Osteocyte (in vitro differentiated cells): ENCODE measurements at places on chromosomes 13 and 19. TPM values are rescaled to one million over a fixed set of nuclear protein-coding genes. Genes with fewer than 3 reads are reported as not detected.
A peak's percentile ranks its signal among the peaks of the same experiment; 100 is the strongest.

- H3K36me3 ChIP-seq: peaks cover 10% of the 10 kb centered on the region
- peak overlapping the region; percentile 76 for H3K4me3 ChIP-seq
- peak overlapping the region; percentile 77 for H3K27ac ChIP-seq
- H3K27me3 ChIP-seq: no peaks in the 10 kb centered on the region
Observed at GRCh38 chr19:48290771-48291488, 21.0 kb downstream of the ZNF114 start.

GRCh38 chr13:51759240-51759639 lies 44.7 kb downstream of the DHRS12 start:
- DNase-seq: no peak
- H3K4me3 ChIP-seq: no peak overlapping the region
- H3K27ac ChIP-seq: no peak overlapping the region
- peaks cover 63% of the 10 kb centered on the region for H3K36me3 ChIP-seq

GRCh38 chr19:8132858-8133458 lies 16.4 kb downstream of the FBN3 start:
- DNase-seq: no peak
- H3K4me3 ChIP-seq: no peak overlapping the region
- no peaks in the 10 kb centered on the region for H3K36me3 ChIP-seq
- no peak overlapping the region for H3K27ac ChIP-seq
- H3K27me3 ChIP-seq: no peaks in the 10 kb centered on the region

DNA sequence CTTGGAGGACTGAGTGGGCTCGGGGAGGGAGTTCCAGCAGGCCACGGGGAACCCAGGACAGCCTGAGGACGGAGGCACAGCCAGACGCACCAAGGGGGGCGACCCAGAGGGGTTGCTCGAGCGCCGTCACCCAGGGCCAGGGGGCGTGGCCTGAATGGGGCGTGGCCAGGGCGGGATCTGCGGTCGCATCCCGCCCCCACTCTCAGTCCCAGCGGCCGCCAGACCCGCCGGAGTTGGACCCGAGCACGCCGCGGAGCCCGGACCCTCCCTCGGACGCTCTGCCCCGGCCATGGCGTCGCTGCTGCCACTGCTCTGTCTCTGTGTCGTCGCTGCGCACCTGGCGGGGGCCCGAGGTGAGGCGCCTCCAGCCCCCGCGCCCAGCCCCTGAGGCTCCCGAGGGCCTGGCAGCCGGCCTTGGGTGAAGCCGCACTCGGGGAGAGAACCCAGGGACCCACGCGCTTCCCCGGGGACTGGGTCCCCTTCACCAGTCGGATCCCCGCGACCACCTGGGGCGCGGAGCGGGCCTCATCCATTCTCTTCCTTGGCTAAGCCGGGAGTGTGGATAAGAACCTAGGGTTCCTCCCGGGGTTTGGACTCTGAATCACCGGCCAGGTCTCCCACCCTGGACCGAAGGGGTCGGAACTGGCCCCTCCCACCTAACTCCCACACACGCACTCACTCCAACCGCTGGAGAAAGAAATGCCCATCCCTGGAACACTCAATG lies at the start of gene CILP2:
TSS of gene CILP2 (plus strand) at position 205 of the 724 bp plus-strand sequence. CDS start at position 290, 85 bp downstream.
- peaks cover 12% of the 10 kb centered on the region for H3K4me1 ChIP-seq
- H3K4me3 ChIP-seq: peak within 1 kb of the TSS; percentile 49
- H3K36me3 ChIP-seq: no peaks in the 10 kb centered on the region
- no peaks in the 10 kb centered on the region for H3K27me3 ChIP-seq
- no peak within 1 kb of the TSS for H3K27ac ChIP-seq

GRCh38 chr13:20713751-20714150 lies 10.3 kb downstream of the IL17D start:
- H3K27me3 ChIP-seq: no peaks in the 10 kb centered on the region
- no peaks in the 10 kb centered on the region for H3K36me3 ChIP-seq
- peak overlapping the region; percentile 81 for H3K27ac ChIP-seq
- peaks cover 50% of the 10 kb centered on the region for H3K4me1 ChIP-seq
- no peak overlapping the region for H3K4me3 ChIP-seq
- DNase-seq: no peak

DNA sequence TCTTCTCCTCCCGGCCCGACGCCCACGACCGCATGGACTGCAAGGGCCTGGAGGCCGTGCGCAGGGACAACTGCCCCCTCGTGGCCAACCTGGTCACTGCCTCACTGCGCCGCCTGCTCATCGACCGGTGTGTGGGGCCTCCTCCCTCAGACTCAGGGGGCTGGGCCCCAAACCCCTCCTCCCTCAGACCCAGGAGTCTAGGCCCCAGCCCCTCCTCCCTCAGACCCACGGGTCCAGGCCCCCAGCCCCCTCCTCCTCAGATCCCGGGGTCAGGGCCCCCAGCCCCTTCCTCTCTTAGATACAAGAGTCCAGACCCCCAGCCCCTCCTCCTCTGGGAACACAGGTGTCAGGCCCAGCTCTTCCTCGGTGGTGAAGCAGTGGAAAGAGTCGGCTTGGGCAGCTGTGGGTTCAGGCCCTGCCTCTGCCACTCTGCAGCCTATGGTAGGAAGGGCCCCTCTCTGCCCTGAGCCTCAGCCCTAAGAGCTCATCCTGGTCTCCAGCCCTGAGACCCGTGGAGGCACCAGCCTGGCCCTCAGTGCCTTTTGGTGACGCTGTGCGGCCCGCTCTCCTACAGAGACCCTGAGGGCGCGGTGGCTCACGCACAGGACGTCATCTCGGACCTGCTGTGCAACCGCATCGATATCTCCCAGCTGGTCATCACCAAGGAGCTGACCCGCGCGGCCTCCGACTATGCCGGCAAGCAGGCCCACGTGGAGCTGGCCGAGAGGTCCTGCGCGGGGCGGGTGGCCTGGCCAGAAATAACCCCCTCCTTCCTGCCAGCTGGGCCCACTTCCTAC lies 3.7 kb upstream of the SPIB start:
- peaks cover 2% of the 10 kb centered on the region for H3K36me3 ChIP-seq
- no peak overlapping the region for H3K27ac ChIP-seq
- no peak overlapping the region for H3K4me3 ChIP-seq
- peaks cover 3% of the 10 kb centered on the region for H3K4me1 ChIP-seq

DNA sequence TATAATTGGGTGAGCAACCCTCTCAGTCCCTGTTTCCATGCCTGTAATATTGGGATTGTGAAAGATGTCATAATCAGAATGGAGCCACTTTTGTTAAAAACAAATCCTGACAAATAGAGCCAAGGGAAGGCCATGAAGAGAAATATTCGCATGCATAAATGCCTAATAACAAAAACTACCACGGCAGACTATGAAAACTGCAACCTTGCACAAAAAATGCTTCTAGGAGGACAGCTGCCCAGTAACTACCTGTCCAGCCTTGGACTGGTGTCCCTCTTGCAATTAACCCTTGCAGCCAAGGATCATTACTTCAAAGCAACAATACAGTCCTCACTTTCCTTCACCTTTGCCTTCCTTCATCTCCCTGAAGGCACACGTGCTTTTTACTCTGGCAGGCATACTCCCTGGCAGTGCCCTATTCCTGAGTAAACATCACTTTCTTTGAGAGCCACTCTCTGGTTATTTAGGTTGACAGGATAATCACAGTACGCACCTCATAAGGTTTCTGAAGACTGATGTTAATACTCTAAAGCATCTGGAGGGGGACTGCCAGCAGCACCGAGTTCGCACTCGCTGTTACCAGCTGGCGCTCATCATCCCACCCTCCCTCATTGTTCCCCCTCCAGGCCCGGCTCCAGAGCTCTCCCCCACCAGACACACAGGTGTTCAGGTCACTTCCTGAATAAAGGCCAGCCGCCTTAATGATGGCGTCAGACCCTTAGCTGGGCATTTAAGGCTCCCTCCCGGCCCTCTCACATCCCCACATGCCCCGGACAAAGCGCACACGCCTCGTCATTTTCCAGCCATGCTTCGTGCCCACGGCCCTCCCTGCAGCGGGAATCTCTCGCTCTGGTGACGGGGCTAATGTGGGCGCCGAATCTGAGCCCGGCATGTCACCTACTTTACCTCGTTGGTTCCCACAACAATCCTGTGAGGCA lies 57.3 kb downstream of the CDADC1 start:
- DNase-seq: no peak
- no peak overlapping the region for H3K4me3 ChIP-seq
- no peaks in the 10 kb centered on the region for H3K36me3 ChIP-seq
- H3K27me3 ChIP-seq: no peaks in the 10 kb centered on the region
- peaks cover 28% of the 10 kb centered on the region for H3K4me1 ChIP-seq
- H3K27ac ChIP-seq: no peak overlapping the region

DNA sequence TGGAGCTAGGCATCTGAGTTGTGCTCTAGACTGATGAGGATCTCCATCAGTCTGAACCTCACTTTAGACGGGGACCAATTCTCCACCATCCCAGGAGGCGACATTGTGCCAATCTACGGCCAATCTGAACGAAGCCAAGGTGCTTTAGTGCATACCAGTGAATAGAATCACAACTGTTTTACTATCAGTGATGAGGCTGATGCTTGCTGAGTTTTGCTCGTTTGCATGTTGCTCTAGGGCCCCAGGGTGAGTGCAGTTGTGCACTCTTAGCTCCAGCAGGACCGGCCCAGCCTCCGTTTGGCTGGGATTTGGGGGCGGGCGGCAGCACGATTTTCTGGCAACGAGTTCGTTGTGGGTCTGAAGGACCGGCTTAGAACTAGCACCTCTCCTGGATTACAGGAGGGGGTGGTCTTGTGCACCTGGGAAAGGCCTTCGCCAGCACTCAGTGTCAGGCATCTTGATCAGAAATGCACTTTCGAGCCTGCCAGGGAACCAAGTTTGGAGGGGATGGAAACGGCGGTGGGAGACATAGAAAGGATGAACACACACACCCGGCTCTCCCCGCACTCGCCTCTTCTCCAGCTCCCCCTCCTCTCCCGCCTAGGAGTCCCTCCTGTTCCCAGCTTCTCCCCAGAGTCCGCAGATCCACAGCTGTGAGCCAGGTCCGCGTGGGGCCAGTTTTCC lies 4.4 kb downstream of the GSX1 start:
- peaks cover 5% of the 10 kb centered on the region for H3K36me3 ChIP-seq
- no peak for DNase-seq
- no peak overlapping the region for H3K4me3 ChIP-seq
- no peak overlapping the region for H3K27ac ChIP-seq

DNA sequence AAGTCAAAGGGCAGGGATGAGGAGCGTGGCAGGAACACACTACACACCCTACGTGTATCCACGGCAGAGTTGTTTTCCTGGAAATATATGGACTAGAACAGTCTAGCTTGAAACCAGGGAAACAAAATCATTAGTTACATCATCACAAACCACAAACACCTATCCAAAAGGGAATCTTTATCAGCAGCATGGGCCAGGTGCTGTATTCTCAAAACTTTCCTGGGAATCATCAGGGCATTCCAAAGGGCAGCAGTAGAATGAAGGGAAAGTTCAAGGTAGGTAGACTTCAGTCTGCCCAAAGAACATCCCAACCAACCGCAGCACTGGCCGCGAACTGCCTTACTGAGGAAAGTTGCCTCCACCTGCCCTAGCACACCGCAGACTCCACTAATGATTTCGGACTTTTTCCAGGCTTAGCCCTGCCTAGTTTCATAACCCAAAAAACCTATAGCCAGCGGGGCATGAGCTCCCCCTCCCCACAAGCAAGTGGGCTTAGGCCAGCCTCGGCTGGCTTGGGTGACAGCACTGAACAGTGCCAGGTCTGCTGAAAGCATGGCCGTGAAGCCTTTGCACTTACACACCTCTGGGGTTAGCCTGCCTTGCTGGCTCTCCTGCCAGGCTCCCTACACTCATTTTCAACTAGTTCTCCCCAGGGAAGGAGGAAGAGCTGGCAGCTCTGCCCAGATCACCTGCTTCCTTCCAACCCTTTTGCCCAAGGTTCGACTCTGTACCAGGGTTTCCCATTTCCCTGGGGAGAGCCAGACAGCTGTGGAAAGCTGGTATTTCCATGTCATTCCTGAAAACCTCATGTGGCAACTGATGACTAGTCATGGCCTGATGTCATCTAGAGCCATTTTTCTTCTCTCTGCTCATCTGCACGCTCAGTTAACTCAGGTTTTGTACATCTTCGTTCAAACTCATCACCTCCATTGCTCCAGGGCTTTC lies 77.3 kb upstream of the UBAC2 start:
- peak; percentile 64 for DNase-seq
- no peak overlapping the region for H3K4me3 ChIP-seq
- H3K4me1 ChIP-seq: peaks cover 23% of the 10 kb centered on the region

DNA sequence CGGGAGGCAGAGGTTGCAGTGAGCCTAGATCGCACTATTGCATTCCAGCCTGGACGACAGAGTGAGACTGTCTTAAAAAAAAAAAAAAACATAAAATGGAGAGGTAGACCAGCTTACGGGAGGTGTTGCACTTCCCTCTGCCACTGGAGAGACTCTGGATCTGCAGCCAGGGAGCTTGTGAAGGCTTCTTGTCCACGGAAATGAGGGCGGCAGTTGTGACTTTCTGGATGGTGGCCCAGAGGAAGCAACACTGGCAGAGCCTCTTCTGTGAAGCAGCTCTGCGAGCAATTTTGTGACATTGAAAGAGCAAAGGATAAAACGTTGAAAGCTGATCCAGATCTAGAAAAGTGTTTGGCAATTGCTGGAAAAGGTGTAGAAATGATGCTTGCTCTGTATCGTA lies 10.4 kb downstream of the SPINT2 start:
- H3K27me3 ChIP-seq: no peaks in the 10 kb centered on the region
- H3K36me3 ChIP-seq: no peaks in the 10 kb centered on the region
- H3K27ac ChIP-seq: no peak overlapping the region

DNA sequence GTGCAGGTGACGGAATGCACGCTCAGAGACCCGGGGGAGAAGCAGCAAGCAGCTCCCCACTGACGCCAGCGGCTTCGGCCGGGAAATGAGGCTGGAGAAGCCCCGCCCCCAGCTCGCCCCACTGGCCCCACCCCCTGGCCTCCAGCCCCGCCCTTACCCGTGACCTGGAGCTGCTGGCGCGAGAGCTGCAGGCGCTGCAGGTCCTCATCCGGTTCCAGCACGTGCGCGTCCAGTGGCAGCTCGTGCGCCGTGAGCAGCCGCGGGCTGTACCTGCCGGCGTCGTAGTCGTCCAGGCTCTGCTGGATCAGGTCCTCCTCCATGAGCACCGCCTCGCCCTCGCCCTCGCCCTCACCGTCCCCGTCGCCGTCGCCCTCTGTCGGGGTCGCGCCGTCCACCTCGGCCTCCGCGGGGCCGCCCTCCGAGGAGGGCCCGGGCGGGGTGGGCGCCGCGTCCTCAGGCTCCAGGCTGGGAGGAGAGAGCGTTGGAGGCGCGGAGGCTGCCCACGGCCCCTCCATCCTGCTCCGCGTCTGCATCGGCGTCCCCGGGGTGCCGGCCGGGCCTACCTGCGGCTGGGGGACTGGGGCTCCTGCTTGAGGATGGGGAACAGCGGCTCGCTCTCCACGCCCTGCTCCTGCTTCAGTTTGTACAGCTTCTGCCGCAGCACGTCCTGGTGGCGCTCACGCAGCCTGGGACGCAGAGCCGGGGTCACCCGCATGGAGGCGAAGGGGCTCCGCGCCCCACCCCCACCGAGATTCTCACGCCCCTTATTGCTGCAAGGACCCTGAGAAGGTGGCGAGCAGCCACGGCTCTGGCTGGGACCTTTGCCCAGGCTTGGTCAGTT lies 6.4 kb upstream of the TBXA2R start:
- no peaks in the 10 kb centered on the region for H3K36me3 ChIP-seq
- no peak overlapping the region for H3K27ac ChIP-seq
- H3K27me3 ChIP-seq: no peaks in the 10 kb centered on the region
- no peak for DNase-seq

NDUFA11 gene
- total RNA-seq: 253 and 259 TPM in 2 replicates

CLEC11A gene
- 5.0 and 6.0 TPM in 2 replicates for total RNA-seq

ZNF787 gene
- 27.8 and 31.4 TPM in 2 replicates for total RNA-seq

NFIX gene
- total RNA-seq: 87.0 and 93.7 TPM in 2 replicates

ZNF93 gene
- 4.7 and 5.6 TPM in 2 replicates for total RNA-seq

PRX gene
- total RNA-seq: 5.0 and 5.7 TPM in 2 replicates
